NCI-H2029 (cell line): ENCODE measurements at places on chromosomes 2 and 18.

GRCh38 chr2:106076941-106077340 lies 117.2 kb downstream of the UXS1 start:
- no peak for DNase-seq

DNA sequence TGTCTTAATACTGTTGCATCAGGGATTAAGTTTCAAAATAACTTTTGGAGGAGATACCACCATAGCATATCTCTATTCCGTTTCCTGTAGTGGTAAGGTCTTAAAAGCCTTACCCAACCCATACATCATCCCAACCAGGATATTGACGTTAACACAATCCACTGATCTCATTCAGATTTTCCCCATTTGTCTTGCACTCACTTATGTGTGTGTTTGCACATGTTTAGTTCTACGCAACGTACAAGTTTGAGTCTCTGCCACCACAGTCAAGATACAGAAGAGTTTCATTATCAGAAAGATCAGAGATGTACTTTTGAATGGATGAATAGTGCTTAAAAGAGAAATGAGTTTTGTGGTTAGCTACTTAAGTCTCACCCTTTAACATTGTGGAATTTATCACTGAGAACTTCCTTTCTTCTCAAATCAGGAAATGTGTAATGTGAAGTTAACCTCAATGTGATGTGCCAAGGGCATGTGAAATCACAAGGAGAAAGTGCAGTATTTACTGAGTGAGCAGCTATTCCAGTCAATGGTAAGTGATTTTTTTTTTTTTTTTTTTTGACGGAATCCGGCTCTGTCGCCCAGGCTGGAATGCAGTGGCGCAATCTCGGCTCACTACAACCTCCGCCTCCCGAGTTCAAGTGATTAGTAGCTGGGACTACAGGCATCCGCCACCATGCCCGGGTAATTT lies 69.2 kb upstream of the EPHA4 start:
- no peak for DNase-seq

- DNase-seq, result no peak
Measured at GRCh38 chr2:23791030-23791429, 135.9 kb downstream of the ATAD2B start.

GRCh38 chr18:58221060-58221725 lies 177.2 kb downstream of the NEDD4L start:
- DNase-seq, result no peak

DNA sequence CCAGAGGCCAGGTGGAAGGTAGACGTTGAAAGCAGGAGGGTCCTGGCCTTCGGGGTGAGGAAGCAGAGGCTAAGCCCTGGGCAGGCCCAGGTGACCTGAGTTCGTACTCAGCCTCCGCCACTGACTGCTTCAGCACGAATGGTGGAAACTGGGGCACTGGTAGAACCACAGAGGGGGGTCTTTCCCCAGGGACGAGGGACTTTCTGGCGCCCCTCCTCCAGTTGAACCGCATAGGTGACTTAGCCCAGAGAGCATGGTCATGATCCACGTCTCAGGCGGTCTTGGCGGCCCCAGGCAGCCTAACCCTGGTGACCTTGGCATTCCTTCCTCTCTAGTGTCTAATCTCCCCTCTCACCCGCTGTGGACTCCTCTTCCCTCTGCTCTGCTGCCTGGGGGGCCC lies 30.2 kb downstream of the INHBB start:
- no peak for DNase-seq

DNA sequence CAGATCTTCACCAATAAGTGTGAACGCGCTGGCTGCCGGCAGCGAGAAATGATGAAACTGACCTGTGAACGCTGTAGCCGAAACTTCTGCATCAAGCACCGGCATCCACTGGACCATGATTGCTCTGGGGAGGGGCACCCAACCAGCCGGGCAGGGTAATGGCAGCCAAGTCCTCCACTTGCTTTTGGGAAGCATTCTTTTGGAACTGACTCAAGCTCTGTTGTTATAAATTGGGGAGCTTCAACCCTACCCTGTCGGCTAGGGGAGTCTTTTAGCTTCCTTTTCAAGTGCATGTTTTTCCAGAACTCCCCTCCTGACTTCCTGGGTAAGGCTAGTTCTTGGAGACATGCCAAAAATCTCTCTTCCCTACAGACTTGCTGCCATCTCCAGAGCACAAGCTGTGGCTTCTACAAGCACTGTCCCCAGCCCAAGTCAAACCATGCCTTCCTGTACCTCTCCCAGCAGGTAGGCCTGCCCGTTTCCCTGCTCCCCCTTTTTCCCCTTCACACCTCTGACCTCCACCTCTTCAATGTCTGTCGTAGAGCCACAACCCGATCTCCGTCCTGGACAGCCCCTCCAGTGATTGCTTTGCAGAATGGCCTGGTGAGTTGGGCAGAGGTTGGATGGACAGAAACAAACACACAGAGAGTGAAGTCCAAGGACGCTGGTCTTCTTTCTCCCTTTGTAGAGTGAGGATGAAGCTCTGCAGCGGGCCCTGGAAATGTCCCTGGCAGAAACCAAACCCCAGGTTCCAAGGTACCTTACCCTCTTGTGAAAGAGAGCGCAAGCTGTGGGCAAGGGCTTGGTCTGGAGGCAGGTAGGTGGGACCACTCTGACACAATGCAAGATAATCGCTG lies 1.5 kb downstream of the ZFAND2B start:
- peak; percentile 4 for DNase-seq

- no peak for DNase-seq
Measured at GRCh38 chr18:63997606-63998005, 27.7 kb downstream of the SERPINB8 start.
